Airway epithelial cell (primary cell): ENCODE measurements at places on chromosomes 3 and 15. TPM values are rescaled to one million over a fixed set of nuclear protein-coding genes. Genes with fewer than 3 reads are reported as not detected.

The MOBP gene
- not detected in 2 replicates for total RNA-seq

The FEM1B gene
- total RNA-seq = 27.5 and 40.5 TPM in 2 replicates

The ZFYVE19 gene
- 39.2 and 39.7 TPM in 2 replicates for total RNA-seq

The GBE1 gene
- total RNA-seq = 13.9 and 19.9 TPM in 2 replicates

The ADGRG7 gene
- total RNA-seq = not detected in 2 replicates

The UROC1 gene
- not detected in 2 replicates for total RNA-seq

The CAMKV gene
- total RNA-seq = not detected in 2 replicates

The ZNF619 gene
- 2.3 and 3.7 TPM in 2 replicates for total RNA-seq

The PLIN1 gene
- total RNA-seq = 0.07 and 0.28 TPM in 2 replicates

The INSYN1 gene
- 2.3 and 6.9 TPM in 2 replicates for total RNA-seq

The FGF12 gene
- 0.14 TPM in 1 of 2 replicates, not detected in the other for total RNA-seq

The RBP2 gene
- total RNA-seq = not detected in 2 replicates

The NEK10 gene
- 0.71 TPM in 1 of 2 replicates, not detected in the other for total RNA-seq

The PLA2G4D gene
- not detected in 2 replicates for total RNA-seq

The GPX1 gene
- 357 and 397 TPM in 2 replicates for total RNA-seq

The MASP1 gene
- not detected in 2 replicates for total RNA-seq

The RASL12 gene
- total RNA-seq = not detected in 2 replicates

The IMPG2 gene
- 0.05 and 0.07 TPM in 2 replicates for total RNA-seq

The CLEC3B gene
- 0.79 TPM in 1 of 2 replicates, not detected in the other for total RNA-seq

The FGD5 gene
- 0.28 TPM in 2 replicates for total RNA-seq

The APPL1 gene
- total RNA-seq = 19.0 and 27.2 TPM in 2 replicates

The GOLGA8R gene
- 0.21 and 0.60 TPM in 2 replicates for total RNA-seq

The DNAJB8 gene
- total RNA-seq = not detected in 2 replicates

The VGLL3 gene
- total RNA-seq = 0.65 and 2.2 TPM in 2 replicates

The PPP2R3A gene
- 6.8 and 8.5 TPM in 2 replicates for total RNA-seq

The LSMEM2 gene
- total RNA-seq = not detected in 2 replicates

The SRPRB gene
- 27.7 and 40.0 TPM in 2 replicates for total RNA-seq

The GOLGA8O gene
- not detected in 2 replicates for total RNA-seq

The DAZL gene
- not detected in 2 replicates for total RNA-seq

The OR5H14 gene
- total RNA-seq = not detected in 2 replicates

The ZNF774 gene
- 1.5 and 1.9 TPM in 2 replicates for total RNA-seq

The DUOX2 gene
- total RNA-seq = 0.70 and 0.99 TPM in 2 replicates

The LIPC gene
- total RNA-seq = not detected in 2 replicates

The OR5K1 gene
- total RNA-seq = not detected in 2 replicates

The IGF2BP2 gene
- total RNA-seq = 39.8 and 63.1 TPM in 2 replicates

The GPR149 gene
- not detected in 2 replicates for total RNA-seq

The DTWD1 gene
- 10.2 and 15.8 TPM in 2 replicates for total RNA-seq

The PP2D1 gene
- total RNA-seq = not detected in 2 replicates

The IGSF11 gene
- total RNA-seq = 0.14 TPM in 1 of 2 replicates, not detected in the other

The SEC62 gene
- 18.8 and 21.5 TPM in 2 replicates for total RNA-seq

The POU1F1 gene
- not detected in 2 replicates for total RNA-seq

The SPTBN5 gene
- total RNA-seq = under 0.01 and 0.49 TPM in 2 replicates

The FGF7 gene
- total RNA-seq = 0.14 TPM in 2 replicates
